GM23248 (cell line): ENCODE measurements at places on chromosomes 1 and 21. TPM values are rescaled to one million over a fixed set of nuclear protein-coding genes. Genes with fewer than 3 reads are reported as not detected.

GRCh38 chr1:219236933-219237610 lies 63.4 kb downstream of the LYPLAL1 start:
- H3K27me3 ChIP-seq: no peaks in the 10 kb centered on the region
- H3K4me1 ChIP-seq: no peaks in the 10 kb centered on the region
- DNase-seq: no peak
- no peak overlapping the region for H3K4me3 ChIP-seq
- H3K36me3 ChIP-seq: no peaks in the 10 kb centered on the region

GRCh38 chr1:160862203-160863060 lies at the start of gene CD244:
Gene CD244 (minus strand): TSS chr1:160862887. CDS start chr1:160862677, 210 bp downstream.
- no peaks in the 10 kb centered on the region for H3K36me3 ChIP-seq
- no peak within 1 kb of the TSS for H3K27ac ChIP-seq
- no peaks in the 10 kb centered on the region; the same call in 1 of the 2 replicates for H3K27me3 ChIP-seq
- no peak within 1 kb of the TSS for H3K4me3 ChIP-seq
- peak; percentile 19 for DNase-seq
- H3K4me1 ChIP-seq: no peaks in the 10 kb centered on the region

- DNase-seq: no peak
- no peaks in the 10 kb centered on the region for H3K36me3 ChIP-seq
Measured at GRCh38 chr1:4379451-4380175, 274.8 kb upstream of the AJAP1 start.

PGLYRP3 gene
- not detected in 2 replicates for total RNA-seq

GRCh38 chr1:1171161-1171545 lies 2.5 kb upstream of the TTLL10 start:
- DNase-seq: no peak
- peaks cover 15% of the 10 kb centered on the region for H3K27me3 ChIP-seq
- no peak overlapping the region for H3K4me3 ChIP-seq
- H3K27ac ChIP-seq: no peak overlapping the region
- no peaks in the 10 kb centered on the region for H3K4me1 ChIP-seq
- no peaks in the 10 kb centered on the region for H3K36me3 ChIP-seq

GRCh38 chr1:56833088-56833487 lies 13.9 kb upstream of the FYB2 start:
- H3K36me3 ChIP-seq: no peaks in the 10 kb centered on the region

- H3K27me3 ChIP-seq: no peaks in the 10 kb centered on the region
- no peak overlapping the region for H3K4me3 ChIP-seq
- DNase-seq: no peak
- H3K36me3 ChIP-seq: peaks cover 5% of the 10 kb centered on the region; the same call in 1 of the 2 replicates
Measured at GRCh38 chr21:33657124-33657820, 15.0 kb downstream of the ITSN1 start.

DISC1 gene
- 1.2 and 2.0 TPM in 2 replicates for total RNA-seq

TMEM82 gene
- total RNA-seq: not detected in 2 replicates

GRCh38 chr1:244319283-244320132 lies 132.2 kb downstream of the ADSS2 start:
- peak overlapping the region; percentile 83 for H3K27ac ChIP-seq
- no peak overlapping the region for H3K4me3 ChIP-seq
- H3K36me3 ChIP-seq: no peaks in the 10 kb centered on the region
- no peaks in the 10 kb centered on the region for H3K27me3 ChIP-seq
- DNase-seq: peak; percentile 95

DNA sequence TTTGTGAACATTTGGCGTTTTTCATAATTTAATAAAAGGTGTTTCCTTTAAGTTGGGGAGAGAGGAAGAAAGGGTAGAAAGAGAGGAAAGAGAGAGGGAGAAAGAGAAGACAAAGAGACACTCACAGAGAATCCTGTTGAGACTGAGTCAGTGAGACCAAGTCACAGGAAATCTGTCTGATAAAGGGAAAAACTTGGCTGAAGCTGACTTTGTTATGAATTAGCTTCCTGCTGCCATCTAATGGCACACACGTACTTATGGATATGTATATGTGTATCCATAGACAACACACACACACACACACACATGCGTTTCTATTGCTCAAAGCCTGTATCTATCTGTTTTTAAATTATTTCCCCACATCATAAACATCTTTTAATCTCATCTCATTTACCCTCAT lies 42.5 kb upstream of the DISC1 start:
- peak; percentile 80 for DNase-seq
- peaks cover 4% of the 10 kb centered on the region for H3K4me1 ChIP-seq
- H3K27ac ChIP-seq: no peak overlapping the region
- no peaks in the 10 kb centered on the region for H3K27me3 ChIP-seq
- H3K4me3 ChIP-seq: no peak overlapping the region

- no peak for DNase-seq
- H3K27me3 ChIP-seq: no peaks in the 10 kb centered on the region
- H3K36me3 ChIP-seq: no peaks in the 10 kb centered on the region
Measured at GRCh38 chr1:63379583-63379982, 12.2 kb downstream of the ALG6 start.

- H3K27me3 ChIP-seq: no peaks in the 10 kb centered on the region
- no peaks in the 10 kb centered on the region for H3K4me1 ChIP-seq
- DNase-seq: no peak
- no peak overlapping the region for H3K27ac ChIP-seq
Measured at GRCh38 chr21:16460936-16461335, 731.2 kb downstream of the USP25 start.

- H3K4me3 ChIP-seq: peak overlapping the region; percentile 80
- DNase-seq: peak; percentile 63
- peaks cover 11% of the 10 kb centered on the region for H3K4me1 ChIP-seq
- H3K36me3 ChIP-seq: no peaks in the 10 kb centered on the region
- 0 out of 2 replicates have a peak overlapping the region, but pooled peaks have one; percentile 3 for H3K27ac ChIP-seq
Measured at GRCh38 chr1:68230901-68231626, 1.3 kb downstream of the WLS start.

GRCh38 chr1:232296461-232296860 lies 333.5 kb downstream of the SIPA1L2 start:
- no peak for DNase-seq
- H3K27ac ChIP-seq: no peak overlapping the region
- no peaks in the 10 kb centered on the region for H3K36me3 ChIP-seq
- no peak overlapping the region for H3K4me3 ChIP-seq

DNA sequence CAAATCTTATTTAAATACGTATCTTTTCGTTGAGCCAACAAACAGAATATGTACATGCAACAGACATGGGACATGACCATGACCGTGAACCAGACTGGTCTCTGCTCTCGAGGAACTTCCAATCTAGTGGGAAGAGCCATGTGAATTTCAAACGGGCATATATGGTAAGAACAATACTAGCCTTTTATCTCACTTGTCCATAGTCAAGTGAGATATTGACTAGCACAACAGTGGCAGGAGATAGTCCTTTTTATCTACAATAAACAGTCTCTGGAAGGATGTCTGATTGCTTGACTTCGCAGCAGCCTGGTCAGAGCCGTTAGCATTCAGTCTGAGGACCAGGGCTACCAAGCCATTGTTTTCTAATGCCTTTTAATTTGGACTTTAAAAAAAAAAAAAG lies 12.6 kb upstream of the PLA2G2C start:
- peaks cover 16% of the 10 kb centered on the region for H3K4me1 ChIP-seq
- H3K4me3 ChIP-seq: no peak overlapping the region
- DNase-seq: no peak
- peaks cover 47% of the 10 kb centered on the region for H3K27me3 ChIP-seq
- H3K27ac ChIP-seq: no peak overlapping the region

- DNase-seq: peak; percentile 83
- peaks cover 41% of the 10 kb centered on the region for H3K4me1 ChIP-seq
- peak overlapping the region; percentile 91 for H3K4me3 ChIP-seq
- H3K36me3 ChIP-seq: no peaks in the 10 kb centered on the region
- H3K27me3 ChIP-seq: no peaks in the 10 kb centered on the region
- H3K27ac ChIP-seq: peak overlapping the region; percentile 97
Measured at GRCh38 chr1:193058529-193059281, 455 bp downstream of the UCHL5 start.

GRCh38 chr1:162060314-162060713 lies 9.2 kb upstream of the NOS1AP start:
- no peak overlapping the region for H3K27ac ChIP-seq
- no peak overlapping the region for H3K4me3 ChIP-seq
- no peaks in the 10 kb centered on the region for H3K36me3 ChIP-seq
- no peaks in the 10 kb centered on the region; the same call in 1 of the 2 replicates for H3K27me3 ChIP-seq
- DNase-seq: no peak

DNA sequence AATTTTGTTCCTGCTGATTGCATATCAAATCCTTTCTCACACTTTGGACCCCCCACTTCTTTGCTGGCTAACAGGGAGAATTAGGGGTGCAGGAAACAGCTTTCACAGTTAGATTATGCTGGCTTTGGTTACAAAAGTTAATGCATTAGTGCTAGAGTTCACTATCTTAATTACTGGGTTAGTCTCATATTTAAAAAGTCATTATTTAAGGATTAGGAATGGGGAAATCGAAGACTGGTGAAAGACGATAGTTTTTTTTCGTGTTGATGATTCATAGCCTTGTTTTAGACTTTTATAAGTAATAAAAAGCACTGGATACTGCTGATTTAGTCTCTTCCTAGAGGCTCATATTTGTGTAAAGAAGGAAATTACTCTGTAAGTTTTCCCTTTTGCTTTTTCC lies 11.6 kb downstream of the ST6GALNAC3 start:
- no peak overlapping the region for H3K4me3 ChIP-seq
- DNase-seq: no peak
- no peaks in the 10 kb centered on the region; the same call in 1 of the 2 replicates for H3K27me3 ChIP-seq
- H3K27ac ChIP-seq: no peak overlapping the region
- H3K36me3 ChIP-seq: no peaks in the 10 kb centered on the region
- no peaks in the 10 kb centered on the region for H3K4me1 ChIP-seq

DNA sequence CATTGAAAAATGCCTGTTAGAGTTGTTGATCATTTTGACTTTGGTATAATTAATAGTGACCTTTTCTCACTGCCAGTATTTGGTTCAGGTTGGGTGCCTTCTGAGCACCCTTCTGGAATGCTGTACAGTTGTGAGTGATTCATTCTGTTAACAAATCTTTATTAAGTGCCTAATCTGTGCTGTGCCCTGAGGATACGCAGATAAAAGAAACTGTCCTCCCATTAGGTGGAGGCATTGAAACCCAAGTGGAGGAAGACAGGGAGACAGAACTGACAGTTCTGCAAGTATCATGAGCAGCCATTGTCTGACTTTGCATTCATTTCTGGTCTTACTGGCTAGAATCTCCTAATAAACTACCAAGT lies 76.1 kb upstream of the ZNF326 start:
- no peak overlapping the region for H3K4me3 ChIP-seq
- no peak overlapping the region for H3K27ac ChIP-seq
- no peak for DNase-seq
- H3K4me1 ChIP-seq: 0 out of 2 replicates have a peak, but pooled peaks cover 10% of the 10 kb centered on the region
- H3K36me3 ChIP-seq: peaks cover 2% of the 10 kb centered on the region; the same call in 1 of the 2 replicates
- H3K27me3 ChIP-seq: no peaks in the 10 kb centered on the region

DNA sequence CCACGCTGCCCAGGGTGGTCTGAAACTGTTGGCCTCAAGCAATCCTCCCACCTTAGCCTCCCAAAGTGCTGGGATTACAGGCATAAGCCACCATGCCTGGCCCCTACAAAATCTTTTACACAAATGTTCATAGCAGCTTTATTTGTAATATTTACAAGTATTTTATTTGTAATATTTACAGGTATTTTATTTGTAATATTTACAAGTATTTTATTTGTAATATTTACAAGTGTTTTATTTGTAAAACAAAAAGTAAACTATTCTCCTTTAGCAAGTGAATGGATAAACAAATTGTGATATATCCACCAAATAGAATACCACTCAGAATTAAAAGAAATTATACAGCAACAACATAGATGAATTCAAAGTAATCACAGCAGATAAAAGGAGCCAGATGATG lies 11.4 kb upstream of the FNBP1L start:
- H3K27me3 ChIP-seq: no peaks in the 10 kb centered on the region
- no peak for DNase-seq
- H3K36me3 ChIP-seq: no peaks in the 10 kb centered on the region

RIPPLY3 gene
- total RNA-seq: not detected in 2 replicates
